Mesothelial cell of epicardium (in vitro differentiated cells): ENCODE measurements at places on chromosomes 4 and X.

DNA sequence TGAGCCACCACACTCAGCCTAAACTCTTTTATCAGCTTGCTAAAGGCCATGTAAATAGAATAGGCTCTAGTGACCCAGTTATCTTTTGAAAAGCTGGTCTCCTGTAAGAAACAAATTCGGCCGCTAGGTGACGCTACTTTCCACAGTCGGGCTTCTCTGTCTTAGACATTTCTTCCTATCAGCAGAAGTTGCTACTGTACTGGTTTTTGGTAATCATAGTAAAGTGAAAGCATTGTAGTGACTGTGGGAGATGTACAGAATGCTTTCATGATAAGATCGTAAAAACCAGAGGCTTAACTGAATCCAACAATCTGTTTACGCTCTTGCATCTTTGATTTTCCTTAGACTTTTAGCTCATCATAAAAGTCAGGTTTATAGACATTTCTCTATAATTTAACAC lies 82.6 kb downstream of the GK start:
- no peak for DNase-seq

DNA sequence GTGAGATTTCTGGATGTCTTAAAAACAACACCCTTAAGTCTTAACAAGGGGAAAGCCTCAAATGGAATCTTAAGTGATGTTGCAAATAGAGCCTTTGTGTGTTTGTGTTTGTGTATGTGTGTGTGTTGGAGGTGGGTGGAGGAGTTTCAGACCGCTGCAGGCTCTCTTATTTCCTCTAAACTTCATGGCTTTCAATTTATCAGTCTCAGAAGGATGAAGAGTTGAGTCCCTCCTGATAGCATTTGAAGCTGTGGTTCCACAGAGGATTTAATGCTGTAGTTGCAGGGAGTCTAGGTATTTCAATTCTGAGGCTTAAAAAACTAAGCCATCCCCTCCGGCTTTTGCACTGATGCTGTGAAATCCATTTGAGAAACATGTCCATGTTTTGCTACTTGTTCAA lies 4.3 kb upstream of the AGA start:
- no peak for DNase-seq

DNA sequence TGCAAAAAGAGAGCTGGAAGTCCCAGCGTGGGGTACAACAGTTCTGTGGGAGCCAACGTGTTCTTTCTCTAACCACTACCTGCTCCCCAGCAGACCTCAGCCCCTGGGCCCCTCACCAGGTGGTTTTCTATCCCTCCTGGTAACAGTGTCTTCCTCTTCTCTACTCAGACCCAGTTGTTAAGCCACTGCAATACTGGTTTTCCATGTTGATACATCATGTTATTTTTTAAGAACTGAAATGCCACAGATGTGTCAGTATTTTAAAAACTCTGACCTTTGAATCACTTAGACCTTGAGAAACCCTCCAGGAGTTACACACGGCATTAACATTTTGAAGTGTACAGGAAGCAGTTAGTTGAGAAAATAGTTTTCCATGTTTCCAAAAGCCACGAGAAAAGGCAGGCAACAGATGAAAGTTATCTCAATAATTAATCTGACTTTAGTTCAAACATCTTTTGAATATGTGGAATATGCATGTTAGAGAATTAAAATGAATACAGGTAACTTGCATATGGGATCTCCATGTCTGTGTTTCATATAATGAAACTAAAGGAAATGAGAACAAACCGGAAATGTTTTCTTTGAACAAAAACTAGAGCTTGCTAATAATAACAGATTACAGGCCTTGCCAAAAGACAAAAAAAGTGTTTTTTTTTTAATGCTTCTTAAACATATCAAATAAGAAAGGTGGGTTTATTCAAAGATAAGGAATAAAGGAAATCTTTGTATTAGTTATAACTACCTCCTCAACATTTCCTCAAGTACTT lies 108.8 kb downstream of the ZNF827 start:
- DNase-seq, result no peak

DNA sequence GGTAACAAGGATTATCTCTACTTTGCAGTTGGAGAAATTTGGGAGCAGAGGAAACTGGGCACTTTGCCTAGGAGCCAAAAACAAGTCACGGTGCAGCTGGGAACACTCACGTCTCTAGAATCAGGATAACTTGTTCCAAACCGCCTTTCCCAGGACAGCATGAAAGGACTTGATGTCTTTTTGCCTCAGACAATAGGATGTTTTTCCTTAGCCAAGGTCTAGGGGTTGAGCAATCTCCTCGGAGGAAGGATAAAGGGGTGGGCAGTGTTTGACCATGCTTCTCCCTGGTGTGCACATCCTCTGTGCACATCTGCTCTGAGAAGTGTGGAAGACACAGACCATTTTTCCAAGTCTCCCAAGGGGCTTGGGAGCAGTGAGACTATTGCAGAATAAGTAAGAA lies 1.7 kb upstream of the SPARCL1 start:
- DNase-seq, result no peak

GRCh38 chrX:2578864-2579263 lies 78.1 kb upstream of the DHRSX start:
- DNase-seq, result no peak

DNA sequence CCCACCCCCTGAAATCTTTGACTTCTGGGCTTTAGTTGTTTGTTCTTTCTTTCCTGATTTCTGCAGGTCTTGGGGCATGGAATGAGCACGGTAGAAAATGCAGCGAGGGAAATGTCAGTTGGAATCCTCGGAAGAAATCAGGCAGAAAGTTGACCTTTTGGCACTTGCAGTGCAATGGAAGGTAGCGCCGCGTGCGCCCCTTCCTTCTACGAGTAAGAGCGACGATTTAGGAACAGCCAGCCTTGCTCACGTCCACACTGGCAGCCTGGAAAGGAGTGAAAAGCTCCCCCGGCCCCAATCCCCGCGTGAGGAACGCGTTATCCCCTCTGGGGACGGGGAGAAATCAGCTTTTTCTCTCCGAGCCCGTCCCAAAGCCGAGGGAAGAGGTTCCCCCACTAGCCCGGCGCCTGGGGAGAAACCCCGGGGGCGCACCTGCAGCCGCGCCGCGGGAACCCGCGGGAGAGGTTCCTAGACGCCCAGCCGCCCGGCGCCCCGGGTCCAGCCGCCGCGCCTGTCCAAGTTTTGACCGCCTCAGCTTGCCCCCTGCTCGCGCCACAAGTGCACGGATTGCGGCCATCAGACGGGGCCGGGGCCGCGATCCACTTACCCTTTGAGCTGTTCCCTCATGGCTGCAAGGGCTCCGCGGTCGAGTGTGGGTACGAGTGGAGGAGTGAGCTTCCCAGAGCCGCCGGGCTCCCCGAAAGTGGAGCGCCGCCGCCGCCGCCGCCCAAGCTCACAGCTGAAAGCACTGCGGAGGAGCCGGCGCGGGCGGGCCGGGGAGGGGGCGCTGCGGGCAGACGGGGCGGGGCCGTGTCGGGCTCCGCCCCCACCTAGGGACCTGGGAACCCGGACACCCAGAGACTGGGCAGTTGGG lies 194.6 kb upstream of the FTHL17 start:
- DNase-seq, result peak; percentile 25

DNA sequence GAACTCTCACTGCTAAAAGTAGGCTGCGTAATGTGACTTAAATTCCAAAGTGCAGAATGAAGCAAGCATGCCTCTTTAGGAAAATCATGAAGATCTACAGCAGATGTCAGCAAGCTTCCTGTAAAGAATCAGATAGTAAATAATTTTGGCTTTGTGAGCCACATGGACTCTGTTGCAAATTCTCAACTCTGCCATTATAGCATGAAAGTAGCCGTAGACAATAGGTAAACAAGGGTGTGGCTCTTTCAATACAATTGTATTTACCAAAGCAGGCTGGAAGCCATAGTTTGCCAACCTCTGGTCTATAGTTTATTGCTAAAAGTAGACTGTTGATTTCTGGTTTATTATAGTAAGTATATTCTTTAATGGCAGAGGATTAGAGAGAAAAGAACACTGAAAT lies 80.3 kb upstream of the FAM9B start:
- DNase-seq, result no peak

GRCh38 chrX:48826135-48826875 lies at the start of gene ERAS:
Gene ERAS (plus strand): TSS chrX:48826513. CDS start chrX:48829124, 2,611 bp downstream.
- DNase-seq, result no peak

- no peak for DNase-seq
These were observed 114.6 kb downstream of the RBM47 start for GRCh38 chr4:40515037-40515397.

GRCh38 chr4:86033171-86033570 lies 326.7 kb downstream of the MAPK10 start:
- DNase-seq, result no peak

DNA sequence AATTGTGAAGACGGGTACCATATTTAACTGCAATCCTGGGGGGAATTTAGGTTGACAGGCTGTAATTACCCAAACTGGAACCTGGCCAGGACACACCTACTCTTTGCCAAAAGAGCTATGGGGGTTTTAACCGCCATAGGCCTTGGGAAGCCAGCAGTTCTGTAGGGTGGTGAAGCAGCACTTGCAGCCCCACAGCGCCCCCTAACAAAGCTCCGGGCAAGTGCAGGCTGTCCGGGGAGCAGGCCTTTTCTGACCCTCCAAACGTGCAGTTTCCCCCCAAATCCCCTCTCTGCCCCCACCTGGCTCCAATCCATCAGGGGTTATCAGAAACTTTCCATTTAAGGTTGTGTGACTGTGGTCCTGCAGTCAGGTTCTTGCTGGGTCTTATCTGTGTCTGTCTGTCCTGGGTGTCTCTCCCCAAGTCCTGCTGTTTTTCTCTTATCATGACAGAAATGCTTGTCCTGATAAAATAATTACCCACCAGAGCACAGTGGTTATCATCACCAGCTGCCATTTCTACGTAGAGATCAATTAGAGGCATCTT lies 350.9 kb downstream of the MID1IP1 start:
- DNase-seq, result peak; percentile 70

DNA sequence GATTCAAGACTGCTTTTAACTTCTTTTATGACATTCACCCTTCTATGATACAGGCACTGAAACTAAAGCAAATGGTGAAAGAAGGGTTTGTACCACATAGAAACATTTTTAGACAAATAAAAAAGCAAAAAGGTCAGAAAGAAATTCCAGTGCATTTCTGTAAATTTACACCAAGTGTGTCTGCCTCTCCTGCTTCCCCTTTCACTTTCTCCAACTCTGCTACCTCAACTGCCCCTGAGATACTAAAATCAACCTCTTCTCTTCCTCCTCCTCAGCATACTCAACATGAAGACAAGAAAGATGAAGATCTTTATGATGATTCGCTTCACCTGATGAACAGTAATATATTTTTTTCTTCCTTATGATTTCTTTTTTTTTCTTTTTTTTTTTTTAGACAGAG lies 187.9 kb downstream of the LRBA start:
- DNase-seq, result no peak

GRCh38 chrX:9626379-9626778 lies 139.3 kb downstream of the GPR143 start:
- no peak for DNase-seq

DNA sequence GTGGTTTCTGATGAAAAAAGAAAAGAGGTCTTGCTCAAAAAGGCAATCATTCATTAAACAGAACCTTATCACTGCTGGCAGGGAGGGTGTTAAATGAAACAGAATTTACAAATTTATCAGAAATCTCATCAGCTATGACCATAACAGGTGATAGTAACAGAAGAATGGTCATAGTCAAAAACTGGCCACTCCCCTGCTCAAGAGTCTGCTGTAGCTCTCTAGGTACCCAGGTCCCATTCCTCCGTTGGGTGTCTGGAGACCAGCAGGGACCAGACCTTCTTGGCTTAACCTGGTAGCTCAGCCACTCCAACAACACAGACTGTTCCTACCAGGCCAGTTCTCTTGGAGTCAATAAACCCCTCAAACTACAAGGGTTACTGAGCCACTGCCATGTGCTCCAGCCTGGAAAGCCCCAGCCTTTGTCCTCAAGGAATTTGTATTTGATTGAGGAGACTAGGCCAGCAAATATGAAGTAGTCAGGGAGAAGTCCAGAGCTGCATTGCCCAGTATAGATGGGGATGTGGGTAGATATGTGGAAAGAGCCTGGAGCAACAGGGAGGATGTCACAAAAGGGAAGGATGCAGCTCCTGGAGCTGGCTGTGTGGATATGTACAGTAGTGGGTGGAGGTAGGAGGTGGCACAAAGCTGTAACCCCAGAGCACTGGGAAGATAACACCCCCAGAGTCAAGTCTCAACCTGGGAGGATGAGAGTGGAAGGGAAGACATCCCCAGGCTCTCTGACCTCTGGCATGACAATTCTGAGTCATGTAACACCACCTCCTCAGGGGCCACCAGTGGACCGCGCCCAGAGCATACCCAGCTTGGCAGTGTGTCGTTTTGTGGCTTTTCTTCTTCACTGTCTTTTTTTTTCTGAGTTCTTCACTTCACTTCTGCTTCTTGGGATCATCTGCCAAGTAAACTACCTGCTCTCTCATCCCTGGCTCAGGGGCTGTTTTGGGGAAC lies 21.9 kb downstream of the RASL11B start:
- DNase-seq, result no peak

DNA sequence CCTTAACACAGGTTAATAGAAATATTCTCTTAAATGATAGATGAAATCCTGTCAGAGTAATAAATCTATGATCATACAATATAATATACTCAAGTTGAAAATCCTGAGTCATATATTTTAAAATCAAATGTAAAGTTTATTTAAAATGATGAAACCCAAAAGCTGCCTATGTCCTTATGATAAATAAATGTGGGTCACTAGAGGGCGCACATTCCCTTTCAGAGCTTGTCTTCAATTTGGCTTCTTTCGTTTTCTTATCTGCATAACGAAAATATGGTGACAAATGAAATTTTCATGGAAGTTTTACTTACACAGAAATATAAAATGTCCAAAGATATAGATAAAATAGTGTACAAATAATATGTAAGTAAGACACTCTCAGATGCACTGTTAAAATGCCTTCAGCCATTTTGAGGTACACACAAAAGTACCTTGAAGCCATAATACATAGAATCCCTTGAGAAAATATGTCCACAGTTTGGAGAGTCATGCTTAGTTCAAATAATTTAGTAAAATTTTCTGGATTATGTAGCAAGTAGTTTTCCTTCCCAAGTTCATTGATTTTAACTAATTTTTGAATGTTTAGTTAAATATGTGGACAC lies 680.4 kb downstream of the DMD start:
- DNase-seq, result no peak

GRCh38 chrX:2650865-2651264 lies 40.2 kb upstream of the CD99 start:
- DNase-seq, result no peak

- DNase-seq, result no peak
These were observed 41.2 kb upstream of the C4orf50 start for GRCh38 chr4:6059375-6059805.

DNA sequence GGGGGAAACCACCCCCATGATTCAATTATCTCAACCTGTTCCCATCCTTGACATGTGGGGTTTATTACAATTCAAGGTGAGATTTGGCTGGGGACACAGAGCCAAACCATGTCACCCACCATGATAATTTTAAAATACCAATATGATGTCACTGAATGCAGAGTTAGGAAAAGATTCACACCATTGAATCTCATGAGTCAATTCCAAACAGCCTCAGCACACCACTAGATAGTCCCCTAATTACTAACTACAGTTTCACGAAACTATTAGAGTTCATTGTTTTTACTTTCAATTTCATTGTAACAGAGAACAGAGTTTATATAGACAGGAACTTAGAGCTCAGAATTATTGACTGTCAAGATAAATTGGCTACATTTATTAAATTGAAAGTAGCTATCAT lies 410.2 kb downstream of the FAM47A start:
- DNase-seq, result no peak

- no peak for DNase-seq
These were observed 36.3 kb upstream of the FAT1 start for GRCh38 chr4:186759990-186760389.

- no peak for DNase-seq
These were observed 41.5 kb downstream of the QRFPR start for GRCh38 chr4:121339307-121339706.
